LoVo (cell line): ENCODE measurements at places on chromosomes 11 and 22.

GRCh38 chr11:95453616-95454171, 222.7 kb upstream of the SESN3 start:
- DNase-seq = no peak

DNA sequence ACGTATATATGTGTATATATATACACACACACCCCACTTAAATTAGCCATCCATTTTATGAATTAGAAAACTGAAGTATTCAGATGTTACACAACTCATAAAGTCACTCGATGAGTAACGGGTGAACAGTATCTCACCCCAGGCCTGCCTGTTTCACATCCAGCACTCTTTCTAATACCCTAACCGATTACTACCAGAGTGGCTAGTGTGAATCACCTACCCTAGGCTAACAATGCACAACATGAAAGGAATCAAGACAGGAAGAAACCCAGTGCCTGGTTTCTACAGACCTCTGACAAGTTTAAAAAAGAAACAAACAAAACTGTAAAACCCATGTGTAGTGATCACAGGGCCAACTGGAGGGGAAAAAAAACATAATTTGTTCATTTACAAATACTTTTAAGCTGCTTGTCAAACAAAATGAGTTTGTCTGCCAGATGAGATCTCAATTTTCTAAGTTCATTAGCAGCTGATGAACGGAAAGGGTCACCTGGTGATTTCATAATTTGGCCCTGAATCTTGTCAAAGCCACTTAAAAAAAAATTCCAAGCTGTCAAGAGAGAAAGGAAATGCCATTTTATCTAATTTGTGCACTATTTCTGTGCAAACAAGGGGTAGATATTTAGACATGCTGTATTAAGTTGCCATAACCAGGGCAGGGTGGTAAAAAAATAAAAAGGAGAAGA, 134.8 kb downstream of the LARGE1 start:
- no peak for DNase-seq

DNA sequence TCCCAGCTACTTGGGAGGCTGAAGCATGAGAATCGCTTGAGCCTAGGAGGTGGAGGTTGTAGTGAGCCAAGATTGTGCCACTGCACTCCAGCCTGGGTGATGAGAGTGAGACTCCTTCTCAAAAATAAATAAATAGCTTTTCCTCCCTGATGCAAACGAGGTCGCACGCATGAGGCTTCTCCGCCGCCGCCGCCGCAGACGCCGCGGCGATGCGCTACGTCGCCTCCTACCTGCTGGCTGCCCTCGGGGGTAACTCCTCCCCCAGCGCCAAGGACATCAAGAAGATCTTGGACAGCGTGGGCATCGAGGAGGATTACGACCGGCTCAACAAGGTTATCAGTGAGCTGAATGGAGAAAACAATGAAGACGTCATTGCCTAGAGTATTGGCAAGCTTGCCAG, 20.0 kb upstream of the RAB39A start:
- DNase-seq = no peak

DNA sequence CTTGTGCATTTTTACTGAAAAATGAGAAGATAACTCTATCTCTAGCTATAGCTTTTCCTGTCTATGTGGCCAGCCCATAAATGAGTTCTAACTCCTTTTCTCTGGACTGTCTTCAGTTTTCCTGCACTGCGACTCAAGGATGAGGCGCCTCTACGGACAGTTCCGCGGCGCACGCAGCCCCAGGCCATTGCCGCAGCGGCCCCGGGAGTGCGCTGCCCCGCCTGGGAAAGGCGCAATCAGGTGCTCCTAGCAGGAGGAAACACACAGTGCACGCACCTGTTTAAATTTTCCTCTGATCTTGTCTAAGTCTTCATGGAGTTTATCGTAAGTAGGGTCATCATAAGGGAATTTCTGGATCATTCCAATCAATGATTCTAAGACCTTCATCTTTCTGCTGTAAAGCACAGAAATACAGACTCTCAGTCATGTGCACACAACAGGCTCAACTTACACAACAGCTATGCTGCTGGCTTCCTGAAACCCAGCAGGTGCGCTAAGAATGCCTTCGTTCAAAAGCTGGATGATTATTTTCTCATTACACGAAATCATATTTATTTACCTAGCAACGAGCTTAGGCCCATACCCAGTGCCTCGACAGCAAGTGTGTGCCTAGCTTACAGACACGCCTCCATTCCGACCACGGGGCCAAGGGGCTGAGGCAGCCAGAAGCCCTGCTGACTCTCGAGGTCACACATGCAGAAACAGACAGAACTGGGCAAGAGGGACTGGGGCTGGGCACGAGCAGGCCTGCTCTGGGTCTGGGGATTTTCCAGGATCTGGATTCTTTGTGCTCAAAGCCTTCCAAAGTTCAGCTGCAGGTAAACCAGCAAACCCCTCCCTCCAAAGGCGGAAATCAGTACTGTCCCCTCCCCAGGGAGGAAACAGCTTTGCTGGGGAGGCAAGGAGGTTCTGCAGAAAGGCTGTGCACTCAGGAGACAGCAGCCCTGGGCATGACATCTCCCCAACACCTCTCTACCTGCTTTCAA, 7.2 kb downstream of the LTO1 start:
- DNase-seq = no peak

- DNase-seq = no peak
These were observed 10.4 kb upstream of the GRAMD4 start for GRCh38 chr22:46609724-46610201.

GRCh38 chr22:29625090-29625825, 21.8 kb downstream of the NF2 start:
- peak; percentile 67 for DNase-seq

DNA sequence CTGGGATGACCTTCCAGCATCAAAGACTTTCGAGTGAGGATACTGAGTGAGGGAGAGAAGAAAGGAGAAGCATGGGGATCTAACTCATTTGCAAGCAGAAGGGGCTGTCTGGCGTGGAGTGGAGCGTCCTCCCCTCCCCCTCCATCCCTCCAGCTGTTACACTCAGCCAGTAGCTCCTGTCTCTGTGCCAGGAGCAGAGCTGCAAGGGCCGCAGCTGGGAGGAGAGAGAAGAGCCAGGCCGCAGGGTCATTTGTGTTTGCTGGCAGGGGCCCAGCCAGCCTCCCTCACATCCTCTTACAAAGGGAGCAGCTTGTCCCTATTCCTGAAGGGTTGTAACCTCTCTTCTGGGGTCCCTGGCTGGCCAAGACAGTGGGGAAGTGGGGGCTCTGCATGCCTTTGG, 57.9 kb downstream of the NECTIN1 start:
- no peak for DNase-seq

DNA sequence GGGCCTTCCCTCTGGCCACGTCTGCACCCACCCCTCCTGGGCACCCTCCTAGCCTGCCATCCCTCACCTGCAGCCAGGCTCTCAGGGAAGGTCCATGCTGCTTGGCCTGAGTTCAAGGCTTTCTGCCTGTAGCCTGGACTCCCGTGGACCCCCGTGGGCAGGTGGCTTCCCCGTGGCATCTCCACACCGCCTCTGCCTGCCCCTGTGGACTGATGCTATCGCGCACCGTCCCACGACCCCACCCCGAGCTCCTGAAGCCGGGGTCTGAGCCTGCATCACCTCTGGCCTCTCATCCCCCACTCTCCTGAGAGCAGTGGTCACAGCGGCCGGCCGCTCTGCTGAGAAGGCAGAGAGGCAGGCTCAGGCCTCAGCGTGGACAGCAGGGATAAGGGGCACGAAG, 4.5 kb downstream of the IFITM5 start:
- DNase-seq = no peak

- no peak for DNase-seq
These were observed 1.5 kb upstream of the NDUFS8 start for GRCh38 chr11:68028802-68029545.
